HFFc6 (cell line): ENCODE measurements at places on chromosomes 6 and 20. TPM values are rescaled to one million over a fixed set of nuclear protein-coding genes. Genes with fewer than 3 reads are reported as not detected.

DNA sequence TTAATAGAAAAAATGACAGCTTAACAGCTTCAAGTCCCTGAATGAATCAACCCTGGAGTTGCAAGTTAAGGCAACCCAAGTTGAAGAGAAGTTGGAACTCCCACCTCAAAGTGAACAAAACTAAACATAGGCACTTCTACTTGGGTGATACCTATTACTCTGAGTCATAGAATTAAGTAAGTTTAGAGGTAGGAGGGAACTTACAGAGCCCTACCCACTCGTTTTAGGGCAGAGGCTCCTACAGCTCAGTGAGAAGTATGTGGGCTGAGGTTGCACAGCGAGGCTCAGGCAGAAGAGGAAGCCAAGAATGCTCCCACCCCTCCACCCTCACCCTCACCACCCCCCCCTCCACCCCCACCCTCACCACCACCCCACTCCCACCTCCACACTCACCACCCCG, 42.2 kb downstream of the NFATC2 start:
- DNase-seq: no peak
- H3K36me3 ChIP-seq: peaks cover 6% of the 10 kb centered on the region; the same call in 1 of the 2 replicates
- no peak overlapping the region for H3K4me3 ChIP-seq
- no peak overlapping the region for H3K27ac ChIP-seq
- no peaks in the 10 kb centered on the region; the same call in 1 of the 2 replicates for H3K27me3 ChIP-seq

DNA sequence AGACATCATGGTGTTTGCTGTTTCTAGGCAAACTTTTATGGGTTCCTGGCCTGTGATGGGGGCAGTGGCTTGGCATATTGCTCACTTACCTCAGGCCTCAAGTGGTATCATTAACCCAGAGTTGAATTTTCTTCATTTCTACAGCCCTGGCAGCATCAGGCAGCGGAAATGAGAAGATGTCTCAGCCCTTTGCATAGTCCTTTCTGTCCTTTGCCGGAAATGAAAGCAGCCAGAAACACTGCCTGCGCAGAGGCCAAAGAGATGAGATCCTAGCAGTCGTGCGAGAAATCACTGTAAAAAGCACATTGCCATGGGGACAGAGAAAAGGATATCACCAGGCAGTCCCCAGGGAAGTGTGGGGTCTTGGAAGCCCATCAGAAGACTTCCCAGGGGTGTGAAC, 37.4 kb upstream of the KCNG1 start:
- H3K27ac ChIP-seq: no peak overlapping the region
- peaks cover 33% of the 10 kb centered on the region for H3K27me3 ChIP-seq
- no peak for DNase-seq
- peaks cover 5% of the 10 kb centered on the region; the same call in 1 of the 2 replicates for H3K36me3 ChIP-seq
- no peak overlapping the region for H3K4me3 ChIP-seq

GRCh38 chr6:117992856-117993255, 85.8 kb downstream of the SLC35F1 start:
- DNase-seq: no peak
- no peak overlapping the region for H3K4me3 ChIP-seq
- no peaks in the 10 kb centered on the region for H3K36me3 ChIP-seq
- no peaks in the 10 kb centered on the region for H3K4me1 ChIP-seq
- no peaks in the 10 kb centered on the region for H3K27me3 ChIP-seq
- H3K27ac ChIP-seq: no peak overlapping the region

DNA sequence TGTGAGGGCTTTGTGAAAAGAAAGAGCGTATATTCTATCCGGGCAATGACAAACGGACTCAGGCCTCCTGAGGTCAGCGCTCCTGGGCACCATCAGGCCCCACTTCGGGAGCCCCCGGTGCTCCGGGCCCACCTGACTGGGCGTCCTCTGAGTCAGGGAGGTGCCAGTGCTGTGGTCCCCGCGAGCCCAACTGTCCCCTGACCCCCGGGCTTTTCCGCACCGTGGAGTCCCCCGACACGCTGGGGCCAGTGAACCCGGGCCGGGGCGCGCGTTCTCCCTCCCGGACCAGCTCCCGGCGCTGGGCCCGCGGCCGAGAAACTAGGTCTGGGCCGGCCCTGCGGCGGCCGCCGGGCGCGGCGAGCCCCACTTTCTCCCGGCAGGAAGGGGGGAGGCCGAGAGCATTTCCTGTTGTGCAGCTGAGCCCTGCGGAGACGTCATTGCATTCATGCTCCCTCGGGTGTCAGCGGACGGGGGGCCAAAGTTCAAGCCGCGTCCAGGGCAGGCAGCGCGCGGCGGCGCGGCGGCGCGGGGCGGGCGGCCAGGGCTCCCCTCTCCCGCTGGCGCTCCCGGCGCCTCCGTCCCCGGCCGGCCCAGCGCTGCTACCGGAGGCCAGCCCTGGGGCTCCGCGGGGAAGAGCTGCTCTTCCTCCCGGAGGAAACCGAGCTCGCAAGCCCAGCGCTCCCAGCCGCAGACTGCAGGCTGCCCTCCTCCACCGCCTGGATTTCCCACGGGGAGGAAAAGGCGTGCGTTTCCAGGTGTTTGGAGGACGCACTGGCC, 18.3 kb downstream of the HIVEP2 start:
- H3K36me3 ChIP-seq: no peaks in the 10 kb centered on the region
- H3K27ac ChIP-seq: peak overlapping the region; percentile 94
- DNase-seq: peak; percentile 73
- H3K4me1 ChIP-seq: peaks cover 53% of the 10 kb centered on the region

- peak overlapping the region; percentile 51; the same call in 1 of the 2 replicates for H3K4me3 ChIP-seq
- peaks cover 31% of the 10 kb centered on the region for H3K4me1 ChIP-seq
These were observed 149.5 kb upstream of the SASH1 start for GRCh38 chr6:148193063-148193680.

- no peaks in the 10 kb centered on the region; the same call in 1 of the 2 replicates for H3K27me3 ChIP-seq
- no peak for DNase-seq
- H3K4me3 ChIP-seq: no peak overlapping the region
- H3K36me3 ChIP-seq: peaks cover 4% of the 10 kb centered on the region; the same call in 1 of the 2 replicates
- H3K27ac ChIP-seq: no peak overlapping the region
These were observed 228.7 kb upstream of the SLC35B3 start for GRCh38 chr6:8664070-8664469.

DNA sequence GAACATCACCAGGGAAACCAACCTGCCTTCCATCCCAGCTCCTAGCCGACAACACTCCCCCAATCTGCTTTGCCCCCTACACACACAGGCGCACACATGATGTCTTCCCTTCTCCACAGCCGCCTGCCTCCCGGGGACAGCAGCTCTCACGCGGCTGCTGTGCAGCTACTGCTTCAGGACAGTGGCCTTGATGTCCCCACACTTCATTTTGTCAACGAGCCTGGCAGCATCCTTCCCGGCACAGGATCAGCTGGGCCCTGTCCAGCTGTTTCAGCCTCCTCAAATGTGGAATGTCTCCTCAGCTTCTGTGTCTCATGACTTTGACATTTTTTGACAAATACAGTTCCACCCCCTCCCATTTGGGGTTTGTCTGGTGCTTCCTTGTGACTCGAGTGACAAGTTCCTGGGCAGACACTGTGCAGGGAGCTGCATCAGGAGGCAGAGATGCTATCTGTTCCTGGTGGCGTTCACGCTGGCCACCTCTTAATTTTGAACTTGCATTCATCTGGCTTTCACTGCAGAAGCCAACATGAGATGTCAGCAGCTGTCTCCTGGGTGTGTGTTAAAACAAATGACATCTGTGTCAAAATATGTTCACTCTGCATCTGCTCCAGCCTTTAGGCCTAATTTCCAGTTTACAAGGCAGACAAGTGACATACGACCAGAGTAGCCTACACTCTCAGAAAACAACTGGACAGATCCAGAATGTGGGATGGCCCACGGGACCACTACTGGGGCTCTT, 57.2 kb downstream of the GINS1 start:
- DNase-seq: no peak
- no peaks in the 10 kb centered on the region for H3K27me3 ChIP-seq
- H3K27ac ChIP-seq: no peak overlapping the region
- no peaks in the 10 kb centered on the region for H3K36me3 ChIP-seq
- H3K4me3 ChIP-seq: no peak overlapping the region

- H3K36me3 ChIP-seq: no peaks in the 10 kb centered on the region
- peak; percentile 22 for DNase-seq
- peak overlapping the region; percentile 45; the same call in 1 of the 2 replicates for H3K4me3 ChIP-seq
- no peaks in the 10 kb centered on the region; the same call in 1 of the 2 replicates for H3K27me3 ChIP-seq
- H3K4me1 ChIP-seq: peaks cover 33% of the 10 kb centered on the region
These were observed 11.4 kb downstream of the HLA-E start for GRCh38 chr6:30500421-30501355.

GRCh38 chr20:35854713-35855348, 83.0 kb downstream of the PHF20 start:
- no peak for DNase-seq
- peaks cover 14% of the 10 kb centered on the region for H3K4me1 ChIP-seq
- H3K27ac ChIP-seq: peak overlapping the region; percentile 27
- peaks cover 32% of the 10 kb centered on the region for H3K36me3 ChIP-seq
- H3K27me3 ChIP-seq: no peaks in the 10 kb centered on the region; the same call in 1 of the 2 replicates

DNA sequence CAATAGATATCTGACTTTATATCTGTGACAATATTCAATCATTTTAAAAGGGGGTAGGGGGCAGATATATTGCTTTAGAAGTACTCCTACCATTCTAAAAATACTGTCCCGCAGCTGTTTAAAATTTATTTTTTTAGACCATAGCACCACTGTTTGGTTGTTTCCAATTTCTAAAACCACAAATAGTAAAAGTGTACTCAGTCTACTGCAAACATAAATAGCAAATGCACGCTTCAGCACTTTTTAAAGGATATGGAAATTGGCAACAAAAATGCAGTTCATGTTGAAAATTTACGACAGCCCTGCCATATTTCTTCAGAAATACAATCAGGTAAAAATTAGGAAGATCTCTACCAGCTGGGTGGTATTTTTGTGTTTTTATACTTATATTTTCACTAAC, 132.0 kb upstream of the RUNX2 start:
- H3K27me3 ChIP-seq: no peaks in the 10 kb centered on the region
- DNase-seq: no peak
- H3K36me3 ChIP-seq: no peaks in the 10 kb centered on the region
- no peaks in the 10 kb centered on the region for H3K4me1 ChIP-seq

DNA sequence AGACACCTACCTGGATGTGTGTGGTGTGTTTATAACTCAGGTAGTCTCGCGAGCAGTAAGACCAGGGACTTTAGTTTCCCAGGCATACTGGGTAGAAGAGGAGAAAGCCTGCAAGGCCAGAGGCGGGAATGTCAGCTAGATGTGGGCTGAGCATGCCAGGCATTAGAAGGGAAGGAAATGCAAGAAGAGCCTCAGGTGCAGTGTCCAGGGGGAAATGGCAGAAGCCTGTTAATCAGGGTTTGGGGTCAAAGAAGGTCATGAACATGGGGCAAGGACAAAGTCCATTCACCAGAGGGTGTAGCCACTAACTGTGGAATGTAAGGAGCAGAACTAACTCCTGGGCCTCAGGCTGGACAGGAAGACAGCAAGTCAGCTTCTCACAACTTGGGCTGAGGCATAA, 305.0 kb downstream of the SMOC2 start:
- H3K27me3 ChIP-seq: no peaks in the 10 kb centered on the region; the same call in 1 of the 2 replicates
- no peak overlapping the region for H3K27ac ChIP-seq
- no peaks in the 10 kb centered on the region for H3K4me1 ChIP-seq
- DNase-seq: no peak
- peaks cover 6% of the 10 kb centered on the region for H3K36me3 ChIP-seq

GRCh38 chr6:93182938-93183479, 236.3 kb downstream of the EPHA7 start:
- no peak for DNase-seq
- no peaks in the 10 kb centered on the region for H3K27me3 ChIP-seq
- H3K36me3 ChIP-seq: no peaks in the 10 kb centered on the region
- H3K4me3 ChIP-seq: no peak overlapping the region
- no peaks in the 10 kb centered on the region for H3K4me1 ChIP-seq

- H3K4me1 ChIP-seq: no peaks in the 10 kb centered on the region
- H3K36me3 ChIP-seq: no peaks in the 10 kb centered on the region
- no peak overlapping the region for H3K27ac ChIP-seq
These were observed 6.3 kb downstream of the PRR18 start for GRCh38 chr6:166301611-166302529.

- DNase-seq: peak; percentile 18
- peak overlapping the region; percentile 6 for H3K27ac ChIP-seq
These were observed 822 bp downstream of the ELOVL4 start for GRCh38 chr6:79946272-79947190.

GRCh38 chr20:25288291-25289181, 40.7 kb downstream of the PYGB start:
- H3K4me1 ChIP-seq: no peaks in the 10 kb centered on the region
- no peak for DNase-seq

GRCh38 chr6:1580109-1580508, 29.6 kb upstream of the FOXC1 start:
- DNase-seq: no peak
- no peak overlapping the region for H3K27ac ChIP-seq
- H3K36me3 ChIP-seq: no peaks in the 10 kb centered on the region
- no peak overlapping the region for H3K4me3 ChIP-seq
- peaks cover 8% of the 10 kb centered on the region for H3K4me1 ChIP-seq
- H3K27me3 ChIP-seq: peaks cover 18% of the 10 kb centered on the region

DNA sequence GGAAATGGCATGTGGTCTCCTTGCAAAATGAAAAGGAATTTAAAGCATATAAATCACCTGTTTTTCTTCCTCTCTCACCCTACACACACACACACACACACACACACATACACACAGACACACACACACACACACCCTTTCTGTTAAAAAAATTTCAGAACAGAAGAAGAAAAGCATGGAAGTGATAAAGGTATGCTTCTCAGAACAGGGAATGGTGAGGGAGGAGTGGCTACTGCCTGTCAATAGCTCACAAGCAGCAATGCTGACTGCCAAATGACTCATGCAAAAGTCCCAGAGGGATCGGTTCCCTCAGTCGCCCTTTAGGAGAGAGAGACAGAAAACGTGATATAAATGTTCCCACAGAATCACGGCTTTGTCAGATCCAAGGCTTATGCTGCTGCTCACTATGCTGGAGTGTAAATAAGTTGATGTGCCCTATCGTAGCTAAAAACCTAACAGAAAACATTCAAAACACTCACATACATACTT, 102.6 kb downstream of the IBTK start:
- peaks cover 39% of the 10 kb centered on the region for H3K4me1 ChIP-seq
- peak overlapping the region; percentile 82 for H3K4me3 ChIP-seq
- peak; percentile 85 for DNase-seq
- peak overlapping the region; percentile 91 for H3K27ac ChIP-seq

DNA sequence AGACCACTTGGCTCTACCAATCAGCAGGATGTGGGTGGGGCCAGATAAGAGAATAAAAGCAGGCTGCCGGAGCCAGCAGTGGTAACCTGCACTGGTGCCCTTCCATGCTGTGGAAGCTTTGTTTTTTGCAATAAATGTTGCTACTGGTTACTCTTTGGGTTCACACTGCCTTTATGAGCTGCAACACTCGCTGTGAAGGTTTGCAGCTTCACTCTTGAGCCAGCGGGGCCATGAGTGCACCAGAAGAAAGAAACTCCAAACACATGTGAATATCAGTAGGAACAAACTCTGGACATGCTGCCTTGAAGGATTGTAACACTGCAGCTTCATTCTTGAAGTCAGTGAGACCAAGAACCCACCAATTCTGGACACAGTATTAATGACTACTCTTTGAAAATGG, 89.9 kb upstream of the MBOAT1 start:
- H3K4me1 ChIP-seq: peaks cover 12% of the 10 kb centered on the region
- H3K27ac ChIP-seq: no peak overlapping the region

GRCh38 chr6:167100241-167100674, 22.6 kb upstream of the CCR6 start:
- H3K4me3 ChIP-seq: no peak overlapping the region
- H3K27ac ChIP-seq: no peak overlapping the region
- H3K36me3 ChIP-seq: peaks cover 4% of the 10 kb centered on the region; the same call in 1 of the 2 replicates
- no peaks in the 10 kb centered on the region for H3K4me1 ChIP-seq
- DNase-seq: no peak

Gene MYLK4
- 0.12 to 0.24 TPM (median 0.12 TPM) in 3 replicates for total RNA-seq

Gene NXT1
- 14.9 to 19.3 TPM (median 15.9 TPM) in 3 replicates for total RNA-seq

Gene SGK2
- 0.27 TPM in 1 of 3 replicates, not detected in the others for total RNA-seq

Gene CYP24A1
- total RNA-seq: 0.34 and 0.48 TPM in 2 replicates

Gene MUC21
- total RNA-seq: not detected in 3 replicates

Gene KIF25
- not detected in 3 replicates for total RNA-seq

Gene HLA-DMA
- 2.0 to 3.3 TPM (median 2.1 TPM) in 3 replicates for total RNA-seq

Gene HEY2
- total RNA-seq: not detected in 3 replicates

Gene MAP1LC3A
- 23.9 to 35.4 TPM (median 27.0 TPM) in 3 replicates for total RNA-seq

Gene PACSIN1
- not detected in 3 replicates for total RNA-seq
